Activated T-cell treated with anti-CD3 and anti-CD28 coated beads for 24 hours (primary cell): ENCODE measurements at places on chromosomes 7 and 10.

GRCh38 chr10:124596962-124597845, 135.6 kb downstream of the LHPP start:
- DNase-seq, result no peak

- no peak for DNase-seq
These were observed 20.7 kb upstream of the GRID1 start for GRCh38 chr10:86387178-86387794.

GRCh38 chr10:76902949-76903348, 734.7 kb downstream of the KCNMA1 start:
- DNase-seq, result no peak

DNA sequence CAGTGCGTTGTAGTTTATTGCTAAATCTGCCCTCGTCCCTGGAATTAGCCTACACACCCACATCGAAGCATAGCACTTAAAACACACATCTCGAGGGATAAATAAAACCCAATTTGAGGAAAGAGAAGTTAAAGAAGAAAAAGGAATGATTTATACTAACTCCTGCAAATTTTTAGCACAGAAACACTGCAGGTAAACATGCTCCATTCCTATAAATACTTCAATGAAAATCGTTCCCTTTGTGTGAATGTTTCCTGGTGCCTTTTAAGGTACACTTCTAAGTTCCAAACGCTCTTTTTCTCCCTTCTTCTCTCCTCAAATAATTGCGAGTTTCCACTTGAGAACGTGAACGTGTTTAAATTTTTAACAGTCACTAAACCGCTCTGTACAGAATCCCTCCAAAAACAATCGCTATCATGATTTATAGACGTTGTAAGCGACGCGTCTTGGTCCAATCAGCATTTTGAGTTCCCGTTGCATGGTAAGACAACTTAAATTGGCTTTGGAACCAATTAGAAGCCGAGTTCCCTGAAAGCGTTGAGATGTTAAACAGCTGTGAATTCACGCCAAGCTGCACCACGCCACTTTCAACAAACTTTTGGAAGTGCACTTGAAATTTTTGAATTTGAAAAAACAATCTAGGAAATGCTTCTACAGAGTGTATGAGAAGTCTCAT, 12.5 kb upstream of the EBLN1 start:
- DNase-seq, result peak; percentile 23

GRCh38 chr7:153939654-153940053, 112.5 kb upstream of the DPP6 start:
- no peak for DNase-seq

DNA sequence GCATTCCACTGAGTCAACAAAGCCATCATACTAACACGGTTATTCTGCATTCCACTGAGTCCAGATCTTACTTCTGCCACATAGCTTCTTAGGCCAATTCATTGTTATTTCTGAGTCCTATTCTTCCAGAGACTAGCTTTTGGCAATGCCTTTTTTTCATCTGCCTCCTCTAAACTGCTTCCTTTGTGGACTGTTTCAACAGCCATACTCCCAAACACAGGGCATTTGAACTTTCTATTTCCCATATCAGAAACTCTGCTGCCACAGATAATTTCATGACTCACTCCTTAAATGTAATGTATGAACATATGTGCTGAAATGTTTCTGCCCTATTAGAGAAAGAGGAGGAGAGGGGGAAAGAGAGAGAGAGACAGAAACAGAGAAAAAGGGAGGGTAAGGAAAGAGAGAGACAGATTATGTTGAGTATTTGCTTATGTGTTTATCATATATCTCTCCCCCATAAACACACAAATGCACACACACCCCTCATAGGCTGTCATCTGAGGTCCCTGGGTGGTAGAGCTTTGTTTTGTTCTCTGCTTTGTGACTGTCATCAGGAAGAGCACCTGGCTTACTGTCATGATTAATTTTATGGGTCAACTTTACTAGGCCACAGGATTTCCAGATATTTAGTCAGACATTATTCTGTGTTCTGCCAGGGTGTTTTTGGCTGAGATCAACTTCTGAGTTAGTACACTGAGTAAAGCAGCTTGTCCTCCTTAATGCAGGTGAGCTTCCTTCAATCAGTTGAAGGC, 308.0 kb upstream of the KCND2 start:
- no peak for DNase-seq

DNA sequence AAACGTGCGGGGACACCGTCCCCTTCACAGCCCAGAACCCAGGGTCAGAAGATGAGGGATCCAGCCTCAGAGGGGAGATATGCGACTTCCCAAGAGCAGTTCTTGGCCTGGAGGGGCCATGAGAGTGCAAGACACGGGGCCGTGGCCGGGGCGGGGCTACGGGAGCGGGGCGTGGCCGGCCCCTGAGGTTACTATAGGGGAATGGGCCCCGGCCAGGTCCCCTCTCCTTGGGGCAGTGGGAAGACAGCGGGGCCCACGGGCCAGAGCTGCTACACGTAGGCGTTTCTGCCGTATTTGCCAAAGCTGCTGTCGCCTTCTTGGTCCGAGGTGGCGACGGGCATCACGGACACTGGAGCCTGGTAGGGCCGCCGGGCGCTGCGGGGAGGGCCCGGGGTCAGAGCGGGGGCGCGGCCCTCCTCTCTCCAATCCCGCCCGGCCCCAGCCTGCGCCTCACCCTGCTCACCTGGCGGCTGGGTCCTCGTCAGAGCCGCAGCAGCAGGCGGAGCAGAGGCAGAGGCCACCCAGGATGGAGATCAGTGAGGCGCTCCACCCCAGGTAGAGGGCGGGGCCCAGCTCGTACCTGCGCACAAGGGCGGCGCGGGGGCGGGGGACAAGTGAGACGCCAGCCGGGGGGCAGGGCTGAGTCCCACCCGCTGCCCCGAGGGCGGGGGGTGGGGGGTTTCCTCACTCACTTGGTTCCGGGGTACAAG, 5.3 kb downstream of the CLDN15 start:
- no peak for DNase-seq

GRCh38 chr10:113261161-113261560, 291.7 kb upstream of the HABP2 start:
- no peak for DNase-seq

- no peak for DNase-seq
These were observed 54.6 kb downstream of the DKK1 start for GRCh38 chr10:52368725-52369124.

GRCh38 chr10:62616885-62617590, 187.5 kb upstream of the ADO start:
- DNase-seq, result no peak

- no peak for DNase-seq
These were observed 169.3 kb downstream of the MAGI2 start for GRCh38 chr7:79284211-79284610.

GRCh38 chr7:91239171-91239604, 25.0 kb upstream of the FZD1 start:
- no peak for DNase-seq
